ENCODE measurements at places on chromosomes 7 and 10.

DNA sequence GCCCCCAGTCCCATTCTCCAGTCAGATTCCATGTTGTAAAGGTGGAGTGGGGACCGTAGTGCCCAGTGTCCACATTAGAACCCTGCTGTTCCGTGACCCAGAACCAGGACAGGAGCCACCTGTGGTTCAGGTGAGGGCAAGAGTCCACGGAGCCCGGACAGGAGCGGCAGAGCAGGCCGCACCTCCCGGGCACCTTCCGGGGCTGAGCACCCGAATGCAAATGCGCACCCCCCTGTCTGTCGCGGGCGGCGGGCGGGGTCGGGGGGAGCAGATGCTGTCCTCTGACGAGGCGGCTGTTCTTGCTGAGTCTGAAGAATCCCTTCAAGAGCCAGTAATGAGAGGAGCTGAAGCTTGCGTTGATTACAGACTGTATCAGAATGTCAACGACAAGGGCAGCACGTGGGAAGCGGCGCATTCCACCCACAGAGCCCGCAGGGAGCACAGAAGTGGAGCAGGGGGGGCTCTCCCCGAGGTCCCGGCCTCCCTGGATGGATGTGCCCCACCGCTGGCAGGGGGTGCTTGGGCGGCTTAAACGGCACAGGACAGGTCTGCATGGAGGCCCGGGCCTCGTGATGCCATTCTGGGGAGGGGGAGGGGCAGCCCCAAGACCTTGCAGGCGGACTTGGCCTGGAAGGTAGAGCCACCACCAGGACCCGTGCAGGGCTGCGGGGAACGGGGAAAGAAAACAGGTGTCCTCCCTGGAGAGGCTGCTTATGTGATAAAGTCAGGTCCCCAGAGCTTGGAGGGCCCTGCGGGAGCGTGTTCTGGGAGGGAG is 407.5 kb upstream of the RNF32 start:
- no peak for DNase-seq

DNA sequence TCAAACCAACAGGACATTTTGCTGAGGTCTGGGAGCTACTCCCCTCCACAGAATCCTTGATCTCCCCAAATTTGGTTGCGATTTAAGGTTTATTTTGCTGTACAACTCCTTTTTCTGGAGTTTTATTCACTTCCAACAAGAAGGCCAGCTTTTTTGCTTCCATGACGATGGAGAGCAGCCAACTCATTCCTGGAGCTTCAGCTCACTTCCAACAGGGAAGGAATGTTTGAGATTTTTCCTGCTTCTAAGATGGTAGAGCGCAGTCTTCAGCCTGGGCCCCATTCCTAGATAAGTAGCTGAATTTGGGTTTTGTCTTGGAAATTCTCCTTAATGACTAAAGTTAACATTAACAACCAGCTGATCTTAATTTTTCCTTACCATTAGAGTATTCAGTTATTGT is 30.9 kb upstream of the CREB3L2 start:
- DNase-seq = no peak

DNA sequence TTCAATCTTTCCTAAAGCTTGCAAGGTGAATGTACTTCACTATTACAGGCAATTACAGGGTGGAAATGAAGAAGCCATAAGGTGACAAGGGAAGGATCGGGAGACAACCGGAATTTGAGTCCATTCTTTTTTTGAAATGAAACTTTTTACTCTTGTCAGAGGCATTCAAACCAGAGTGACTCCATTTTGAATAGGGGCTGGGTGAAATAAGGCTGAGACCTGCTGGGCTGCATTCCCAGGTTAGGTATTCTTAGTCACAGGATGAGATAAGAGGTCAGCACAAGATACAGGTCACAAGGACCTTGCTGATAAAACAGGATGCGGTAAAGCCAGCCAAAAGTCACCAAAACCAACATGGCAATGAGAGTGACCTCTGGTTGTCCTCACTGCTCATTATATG is 363.3 kb downstream of the TYW1 start:
- DNase-seq = no peak

GRCh38 chr7:108045154-108045553 is 42.2 kb upstream of the LAMB1 start:
- DNase-seq = no peak

GRCh38 chr7:36677769-36678437 is 46.4 kb downstream of the AOAH start:
- DNase-seq = no peak
